Stimulated activated CD4-positive, alpha-beta T cell treated with anti-CD3 and anti-CD28 coated beads, TNF-alpha, amount 100 ng/mL, for 1 hour (primary cell): ENCODE measurements at places on chromosomes 7 and 10.
A peak's percentile ranks its signal among the peaks of the same experiment; 100 is the strongest.

DNA sequence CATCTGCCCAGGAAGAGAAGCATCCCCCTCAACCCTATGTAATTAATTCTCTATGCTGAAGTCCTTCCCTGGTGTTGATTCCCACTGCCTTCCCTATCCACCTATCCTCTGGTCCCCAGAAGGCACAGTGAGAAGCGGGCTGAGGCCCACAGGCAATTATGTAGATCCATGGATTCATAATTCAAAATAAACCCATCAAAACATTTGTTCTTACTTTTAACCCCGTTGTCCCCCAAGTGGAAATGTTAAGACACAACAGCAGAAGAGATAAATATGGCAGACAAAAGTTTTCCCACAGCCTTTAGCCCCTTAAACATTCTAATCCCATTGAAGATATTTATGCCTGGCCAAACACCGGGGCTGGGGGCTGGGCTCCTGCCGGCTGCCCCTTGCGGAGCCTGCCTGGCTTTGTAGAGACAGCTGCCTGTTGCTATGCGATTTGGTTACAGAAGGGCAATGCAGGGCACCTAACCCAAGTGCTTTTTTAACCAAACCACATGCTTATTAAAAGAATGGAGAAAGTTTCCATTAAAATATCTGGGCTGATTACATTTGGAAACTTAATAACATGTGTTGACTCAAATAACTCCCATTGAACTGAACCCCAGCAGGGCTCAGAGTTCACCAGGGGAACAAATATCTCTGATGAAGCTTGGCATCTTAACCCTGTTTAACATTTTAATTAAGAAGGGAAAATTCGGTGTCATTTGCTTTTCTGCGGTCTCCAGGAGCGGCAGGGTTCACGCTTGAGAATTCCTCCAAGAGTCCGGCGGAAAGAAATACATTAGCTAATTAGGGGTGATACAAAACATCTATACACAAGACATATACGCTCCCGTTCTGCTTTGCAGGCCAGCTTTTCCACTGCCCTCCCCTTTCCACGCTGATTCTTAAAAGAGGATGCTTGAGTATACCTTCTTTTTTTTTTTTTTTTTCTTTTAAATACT, 110.8 kb upstream of the FGFR2 start:
- no peak for DNase-seq

DNA sequence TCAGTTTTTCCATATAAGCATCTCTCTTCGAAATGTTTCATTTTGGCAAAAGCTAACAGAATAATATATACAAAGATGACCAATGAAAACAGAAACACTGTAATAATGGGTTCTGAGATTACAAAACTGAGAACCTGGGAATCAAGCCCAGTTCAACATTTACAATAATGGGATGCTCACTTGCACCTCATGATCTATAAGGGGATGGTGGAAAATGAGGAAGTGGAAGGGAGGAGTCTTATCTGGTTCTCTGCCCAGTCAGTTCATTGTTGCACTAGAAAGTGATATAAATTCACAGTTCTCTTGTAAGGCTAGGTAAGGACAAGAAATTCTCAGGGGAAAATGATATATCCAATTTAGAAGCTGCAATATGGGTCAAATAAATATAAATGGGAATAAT, 31.7 kb upstream of the RHOBTB1 start:
- no peak for DNase-seq

- DNase-seq, result no peak
Measured at GRCh38 chr7:43871064-43871463, 1.7 kb upstream of the MRPS24 start.

- no peak for DNase-seq
Measured at GRCh38 chr10:132063432-132063831, 2.3 kb upstream of the JAKMIP3 start.

- DNase-seq, result no peak
Measured at GRCh38 chr10:113035732-113036312, 85.8 kb downstream of the TCF7L2 start.

- no peak for DNase-seq
Measured at GRCh38 chr10:30190577-30191552, 131.5 kb upstream of the JCAD start.

GRCh38 chr10:117374506-117375359, 507 bp downstream of the PDZD8 start:
- peak; percentile 12 for DNase-seq

DNA sequence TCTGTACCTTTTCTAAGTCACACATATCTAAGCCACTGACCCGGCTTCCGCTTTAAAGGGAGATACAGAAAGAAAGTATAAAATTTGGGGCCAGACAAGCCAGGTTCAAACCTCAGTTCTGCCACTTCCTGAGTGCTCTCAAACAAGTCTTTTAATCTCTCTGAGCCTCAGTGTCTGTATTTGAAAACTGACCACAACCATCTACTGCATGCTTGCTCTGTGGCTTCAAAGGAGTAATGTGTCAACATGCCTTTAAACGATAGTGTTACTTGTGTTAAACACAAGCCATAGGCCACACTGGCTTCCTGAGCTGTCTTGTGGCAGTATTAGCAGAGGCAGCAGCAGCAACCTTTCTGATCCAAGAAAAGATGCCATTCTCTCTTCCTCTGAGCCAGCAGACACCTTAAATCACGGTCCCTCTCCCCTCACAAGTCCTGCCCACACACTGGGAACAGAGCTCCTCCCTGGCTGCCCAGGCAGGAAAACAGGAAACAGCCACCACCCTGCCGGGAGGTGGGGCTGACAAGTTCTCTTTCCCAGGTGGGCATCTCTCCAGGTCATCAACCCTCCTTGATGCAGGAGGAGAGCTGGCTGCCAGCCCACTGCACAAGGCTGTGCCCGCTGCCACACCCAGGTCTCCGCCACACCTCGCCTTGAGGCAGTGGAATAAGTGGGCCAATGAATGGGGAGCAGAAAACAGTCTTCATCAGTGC, 10.7 kb downstream of the HIP1 start:
- no peak for DNase-seq

GRCh38 chr7:4775848-4776623, 613 bp downstream of the AP5Z1 start:
- DNase-seq, result no peak

GRCh38 chr10:33781606-33782395, 447.3 kb upstream of the NRP1 start:
- DNase-seq, result no peak
